ENCODE measurements at places on chromosomes 3 and 15. TPM values are rescaled to one million over a fixed set of nuclear protein-coding genes. Genes with fewer than 3 reads are reported as not detected.

The PLA2G4E gene
- not detected for polyA plus RNA-seq

The ZPLD1 gene
- polyA plus RNA-seq, result not detected

The ZKSCAN7 gene
- 9.2 TPM for polyA plus RNA-seq

The ATP13A5 gene
- polyA plus RNA-seq, result not detected

The ZBBX gene
- 0.50 TPM for polyA plus RNA-seq

The UBE3A gene
- 11.3 TPM for polyA plus RNA-seq

The ADPRH gene
- not detected for polyA plus RNA-seq

The STRIT1 gene
- polyA plus RNA-seq, result not detected

The CCDC33 gene
- 4.0 TPM for polyA plus RNA-seq

The CLRN1 gene
- not detected for polyA plus RNA-seq

Data from SK-N-SH (cell line).